ENCODE measurements at places on chromosomes 6 and 20. TPM values are rescaled to one million over a fixed set of nuclear protein-coding genes. Genes with fewer than 3 reads are reported as not detected.

COL9A1 gene
- not detected for total RNA-seq

FAM184A gene
- total RNA-seq, result not detected

BPIFB1 gene
- not detected for total RNA-seq

MAN1A1 gene
- 33.4 TPM for total RNA-seq

TTBK1 gene
- not detected for total RNA-seq

ADAT2 gene
- 3.2 TPM for total RNA-seq

EPPIN gene
- not detected for total RNA-seq

SLA2 gene
- total RNA-seq, result not detected

TPBG gene
- total RNA-seq, result 174 TPM

TBX18 gene
- 16.2 TPM for total RNA-seq

FRMD1 gene
- total RNA-seq, result not detected

KCNQ2 gene
- total RNA-seq, result not detected

PDE10A gene
- total RNA-seq, result 0.11 TPM

NRSN1 gene
- not detected for total RNA-seq

C20orf144 gene
- total RNA-seq, result 0.63 TPM

GLP1R gene
- total RNA-seq, result not detected

DNA sequence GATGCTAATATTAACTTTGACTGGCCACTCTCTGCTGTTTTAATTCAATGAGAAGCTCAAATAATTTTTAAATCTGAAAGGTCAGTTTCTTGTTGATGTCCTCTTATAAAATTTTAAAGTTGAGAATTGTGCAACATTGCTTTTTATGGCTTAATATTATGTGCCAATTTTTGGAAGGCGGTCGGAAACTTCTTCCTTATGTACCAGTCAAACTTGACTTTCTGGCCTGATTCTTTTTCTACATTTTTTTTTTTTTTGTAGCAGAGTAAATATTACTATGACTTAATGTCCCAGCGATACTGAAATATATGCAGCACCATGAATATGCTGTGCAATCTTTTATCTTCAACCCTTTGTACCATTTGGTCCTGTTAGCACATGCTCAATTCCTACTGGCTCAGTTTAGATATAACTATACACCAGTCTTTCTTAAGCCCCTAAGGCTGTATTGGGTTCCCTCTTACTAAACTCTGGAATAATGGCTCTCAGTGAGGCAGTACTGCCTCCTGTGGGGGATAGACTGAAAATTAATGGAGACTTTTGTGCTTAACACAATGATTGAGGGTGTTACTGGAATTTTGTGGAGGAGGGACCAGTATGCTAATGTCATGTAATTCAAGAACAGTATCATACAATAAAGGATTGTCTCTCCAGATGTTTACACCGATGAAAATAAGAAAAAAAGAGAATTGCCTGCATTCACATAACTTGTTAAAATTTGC lies 156.4 kb upstream of the SYNCRIP start:
- DNase-seq, result peak; percentile 1

- peak; percentile 91 for DNase-seq
Observed at GRCh38 chr20:13839421-13840092, 54.7 kb downstream of the NDUFAF5 start.

DNA sequence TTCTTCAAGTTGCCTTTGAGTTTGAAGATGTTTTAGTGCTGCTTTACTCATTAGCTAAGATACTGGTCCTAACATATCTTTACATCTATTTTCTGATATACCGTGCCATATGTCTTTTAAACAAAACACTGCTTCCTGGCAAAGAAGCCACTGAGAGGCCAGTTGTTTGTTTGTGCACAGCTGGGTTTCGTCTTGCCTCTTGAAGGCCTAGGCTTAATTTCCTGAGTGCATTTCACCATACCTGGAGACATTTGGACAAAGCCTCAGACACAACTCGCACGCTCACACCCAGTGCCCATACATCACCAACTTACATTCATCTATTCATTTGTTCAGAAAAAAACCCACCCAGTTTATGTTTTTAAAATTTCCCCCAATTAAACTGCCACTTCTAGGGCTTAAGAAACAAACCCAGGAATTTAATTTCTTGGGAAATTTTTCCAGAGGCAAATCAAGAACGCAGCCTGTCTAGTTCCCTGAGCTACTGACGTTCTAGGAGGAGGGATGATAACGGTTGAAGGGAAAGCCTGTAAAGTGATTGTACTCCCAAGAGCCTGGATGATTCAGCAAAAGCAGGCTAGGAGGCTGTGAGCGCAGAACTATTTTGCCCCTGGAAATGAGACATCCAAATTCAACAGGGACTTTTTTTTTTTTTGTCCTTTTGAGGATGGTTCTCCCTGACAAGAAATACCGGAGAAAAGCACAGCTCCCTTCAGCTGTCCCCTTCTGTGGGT lies 77.7 kb downstream of the OLIG3 start:
- DNase-seq, result peak; percentile 23

DNA sequence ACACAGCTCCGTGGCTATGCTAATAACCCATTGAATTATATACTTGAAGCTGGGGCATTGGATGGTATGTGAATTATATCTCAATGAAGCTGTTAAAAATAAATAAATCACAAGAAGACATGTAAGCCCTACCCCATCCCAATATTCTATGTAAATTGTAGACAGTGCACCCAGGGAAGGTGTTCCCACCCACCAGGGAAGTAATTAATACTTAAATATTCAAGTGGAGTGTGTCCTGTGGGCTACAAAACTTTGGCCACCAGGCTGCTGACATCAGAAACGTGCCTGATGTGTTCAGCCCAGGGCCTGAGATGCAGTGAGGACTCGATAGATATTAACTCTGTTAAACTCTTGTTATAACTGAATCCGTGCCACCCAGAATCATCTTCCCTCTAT lies 240.4 kb upstream of the RREB1 start:
- no peak for DNase-seq

GRCh38 chr6:151148111-151148510 lies 91.7 kb upstream of the AKAP12 start:
- DNase-seq, result no peak

DNA sequence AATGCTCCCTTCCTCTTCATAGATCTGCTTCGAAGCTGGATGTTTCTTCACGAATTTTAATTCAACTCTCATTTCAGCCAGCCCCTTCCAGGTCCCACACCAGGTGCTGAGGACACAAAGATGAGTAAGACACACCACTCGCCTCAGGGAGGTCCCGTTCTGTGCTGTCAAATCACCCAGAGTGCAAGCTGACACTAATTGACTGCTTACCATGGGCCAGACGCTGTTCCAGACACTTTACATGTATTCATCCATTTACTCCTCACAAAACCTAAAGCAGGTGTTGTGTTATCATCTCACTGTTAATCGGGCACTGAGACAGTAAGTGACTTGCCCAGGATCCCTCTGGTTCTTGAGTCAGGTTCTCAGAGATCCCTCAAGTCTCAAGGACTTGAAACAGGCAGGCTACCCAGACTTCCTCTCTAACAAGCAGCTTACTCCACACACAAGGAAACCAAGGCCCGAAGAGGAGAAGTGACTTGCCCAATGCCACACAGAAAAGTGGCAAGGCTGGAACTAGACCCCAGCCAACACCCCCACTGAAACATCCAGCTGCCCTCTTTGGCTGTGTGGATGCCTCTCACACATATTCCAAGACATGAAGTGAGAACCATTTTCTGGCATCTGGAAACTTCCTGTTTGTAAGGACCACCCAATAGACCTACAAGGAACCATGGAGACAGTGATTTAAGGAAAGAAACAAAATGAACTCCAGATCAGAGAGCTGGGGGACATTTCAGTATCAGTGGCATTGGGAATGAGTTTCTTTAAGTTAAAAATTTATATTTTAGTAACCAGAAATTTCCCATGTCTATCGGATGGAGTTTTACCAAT lies 174.5 kb downstream of the CDC5L start:
- no peak for DNase-seq

GRCh38 chr20:52172392-52173047 lies 19.1 kb downstream of the ZFP64 start:
- DNase-seq, result no peak

- no peak for DNase-seq
Observed at GRCh38 chr6:17054647-17055046, 47.2 kb upstream of the STMND1 start.

- DNase-seq, result peak; percentile 70
Observed at GRCh38 chr6:87706187-87706966, 4.3 kb upstream of the AKIRIN2 start.

DNA sequence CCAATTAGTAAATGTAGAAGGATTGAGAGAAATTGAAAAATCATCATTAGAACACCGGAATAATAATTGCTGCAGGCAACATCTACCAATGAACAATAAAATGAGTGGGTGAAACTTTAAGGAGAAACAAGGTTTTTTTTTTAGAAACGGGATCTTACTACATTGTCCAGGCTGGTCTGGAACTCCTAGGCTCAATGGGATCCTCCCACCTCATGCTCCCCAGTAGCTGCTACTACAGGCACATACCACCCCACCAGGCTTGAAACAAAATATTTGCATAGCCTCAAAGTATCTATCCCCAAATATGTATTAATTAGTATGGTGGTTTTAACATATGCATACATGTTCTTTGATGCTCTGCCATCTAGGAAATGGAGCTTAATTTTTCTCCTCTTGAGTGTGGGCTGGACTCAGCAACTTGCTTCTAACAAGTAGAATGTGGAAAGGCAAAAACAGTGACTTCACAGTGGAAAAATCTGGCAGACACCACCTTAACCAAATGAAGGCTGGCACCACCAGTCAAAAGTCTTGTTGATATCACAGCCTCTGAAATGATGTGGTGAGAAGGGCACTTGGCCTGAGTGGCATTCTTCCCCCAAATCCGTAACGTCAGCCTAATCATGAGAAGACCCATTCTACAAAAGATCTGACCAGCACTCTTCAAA lies 12.1 kb downstream of the NRSN2 start:
- DNase-seq, result peak; percentile 67

GRCh38 chr6:150068151-150068550 lies 770 bp downstream of the ULBP3 start:
- DNase-seq, result peak; percentile 27

DNA sequence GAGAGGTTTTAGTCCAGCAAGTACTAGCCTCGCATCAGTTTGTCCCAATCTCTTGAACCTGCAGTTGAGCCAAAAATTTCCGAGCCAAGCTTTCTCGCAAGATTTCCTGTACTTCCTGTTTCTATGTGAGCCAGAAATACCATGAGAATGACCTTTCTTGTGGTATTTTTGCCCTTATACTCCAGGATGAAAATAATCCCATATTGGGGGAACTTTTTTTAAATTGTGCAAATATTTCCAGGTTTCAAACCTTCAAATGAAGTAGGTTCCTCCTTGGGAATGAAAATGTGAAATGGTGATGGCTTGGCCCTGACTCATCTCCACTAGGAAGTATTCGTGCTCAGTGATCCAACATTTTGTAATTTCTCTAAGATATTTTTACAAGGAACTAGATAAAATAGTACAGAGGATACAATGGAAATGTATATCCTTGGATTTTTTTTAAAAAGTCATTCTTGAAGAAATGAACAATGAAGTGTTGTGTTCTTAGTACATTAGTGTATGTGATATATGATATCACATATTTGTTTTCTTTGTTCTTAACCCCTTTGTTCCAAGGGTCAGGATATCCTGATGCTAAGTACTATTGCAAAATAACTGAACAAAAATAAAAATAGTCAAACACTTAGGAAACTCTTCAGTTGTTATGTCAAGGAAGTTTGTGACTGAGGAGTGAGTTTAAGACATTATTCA lies 184.0 kb downstream of the PDE7B start:
- DNase-seq, result peak; percentile 73

DNA sequence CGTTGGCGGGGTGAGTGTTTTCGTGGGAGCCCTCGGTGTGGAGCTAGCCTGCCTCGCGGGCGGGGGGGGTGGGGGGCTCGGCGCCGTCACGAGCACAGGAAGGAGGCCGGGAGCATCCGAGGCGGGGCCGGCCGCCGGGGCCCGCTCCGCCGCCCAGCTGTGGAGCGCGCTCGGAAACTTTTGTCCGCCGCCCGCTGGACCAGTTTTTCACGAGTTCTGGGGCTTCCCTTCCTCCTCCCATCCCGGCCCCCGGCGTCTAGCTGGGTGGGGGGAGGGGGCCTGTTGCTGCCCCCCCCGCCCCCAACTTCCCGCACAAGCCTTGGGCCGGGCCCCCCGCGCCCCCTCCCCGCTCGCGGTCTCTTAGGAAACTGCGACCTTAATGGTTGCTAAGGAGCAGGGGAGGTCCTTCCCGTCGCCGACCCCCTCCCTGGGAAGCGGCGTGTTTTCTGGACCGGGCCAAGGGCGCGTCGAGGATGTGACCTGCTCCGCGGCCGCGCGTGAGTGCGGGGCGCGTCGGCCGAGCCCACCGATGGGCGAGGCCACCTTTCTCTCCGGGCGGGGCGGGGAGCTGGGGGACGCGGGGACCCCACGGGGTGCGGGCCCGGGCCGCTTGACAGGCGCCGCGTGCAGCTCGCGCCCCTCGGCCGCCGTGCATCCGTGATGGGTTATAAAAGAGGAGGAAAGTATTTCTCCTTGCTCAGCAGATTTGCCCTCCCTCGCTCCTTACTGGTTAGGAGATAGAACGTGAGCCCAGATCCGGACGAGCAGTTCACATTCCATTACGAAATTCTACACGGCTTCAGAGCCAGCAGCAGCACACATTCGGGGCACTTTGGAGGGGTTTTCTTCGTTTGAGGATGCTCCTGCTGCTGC lies 1.4 kb downstream of the RREB1 start:
- DNase-seq, result peak; percentile 92

DNA sequence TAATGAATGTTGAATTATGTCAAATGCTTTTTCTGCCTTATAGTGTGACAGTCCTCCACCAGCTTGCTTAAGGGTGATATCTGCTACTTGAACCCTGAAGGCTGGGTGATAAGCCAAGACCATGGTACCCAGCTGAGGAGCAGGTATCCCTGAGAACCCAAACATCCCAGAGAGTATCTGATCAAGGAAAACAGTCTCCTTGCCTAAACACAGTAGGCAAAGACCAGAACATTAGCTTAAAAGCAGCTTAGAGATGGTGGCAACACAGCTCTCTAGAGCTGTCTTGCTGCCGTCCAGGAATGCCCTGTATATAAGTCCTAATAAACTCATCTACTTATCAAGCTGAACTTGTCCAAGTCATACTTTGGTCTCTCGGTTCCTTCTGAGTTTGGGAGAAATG lies 127.7 kb upstream of the PRSS16 start:
- no peak for DNase-seq

- DNase-seq, result no peak
Observed at GRCh38 chr20:55269913-55270312, 735.4 kb downstream of the CBLN4 start.

- peak; percentile 78 for DNase-seq
Observed at GRCh38 chr20:7285918-7286556, 518.6 kb downstream of the BMP2 start.

DNA sequence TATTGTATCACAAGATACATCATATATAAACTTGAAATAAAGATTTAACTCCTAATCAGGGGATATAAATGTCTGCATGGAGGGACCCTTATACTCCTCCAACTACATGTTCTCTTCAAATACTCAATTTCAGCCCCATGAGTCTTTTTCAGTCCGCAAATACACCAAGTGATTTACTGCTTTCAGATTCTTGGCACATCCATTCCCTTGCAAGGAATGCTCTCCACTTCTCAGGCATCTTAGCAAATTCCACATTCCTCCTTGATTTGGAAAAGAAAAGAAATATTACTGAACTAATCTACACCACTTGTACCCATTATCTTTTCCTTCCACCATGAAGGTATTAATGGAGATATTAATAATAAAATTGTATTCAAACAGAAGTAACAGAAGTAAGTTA lies 999.4 kb upstream of the GJE1 start:
- no peak for DNase-seq
